ENCODE measurements at places on chromosomes 2 and 18.

- DNase-seq = no peak
Measured at GRCh38 chr2:188130317-188130716, 161.4 kb upstream of the GULP1 start.

GRCh38 chr2:28322456-28322855 is 70.2 kb upstream of the FOSL2 start:
- no peak for DNase-seq

- DNase-seq = no peak
Measured at GRCh38 chr2:105418522-105418921, 19.7 kb upstream of the FHL2 start.

- DNase-seq = no peak
Measured at GRCh38 chr2:54772110-54772509, 48.6 kb downstream of the EML6 start.

DNA sequence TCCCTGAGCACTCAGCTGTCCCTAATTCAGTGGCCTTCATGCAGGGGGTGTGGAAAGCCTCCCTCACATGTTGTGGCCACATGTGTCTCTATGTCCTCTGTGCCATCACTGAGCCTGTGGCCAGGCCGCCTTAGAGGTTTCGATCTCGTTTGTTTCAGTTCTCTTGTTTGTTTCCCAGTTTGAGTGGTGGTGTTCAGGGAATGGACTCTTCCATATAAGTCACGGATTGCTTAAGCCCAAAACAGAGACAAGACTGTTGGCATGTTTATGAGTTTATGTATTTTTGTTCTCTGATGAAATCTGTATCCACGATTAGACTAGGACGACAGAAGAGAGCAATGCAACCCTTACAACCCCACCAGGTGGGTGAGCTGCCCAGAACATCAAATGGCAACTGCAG is 134.5 kb downstream of the CCBE1 start:
- DNase-seq = no peak

DNA sequence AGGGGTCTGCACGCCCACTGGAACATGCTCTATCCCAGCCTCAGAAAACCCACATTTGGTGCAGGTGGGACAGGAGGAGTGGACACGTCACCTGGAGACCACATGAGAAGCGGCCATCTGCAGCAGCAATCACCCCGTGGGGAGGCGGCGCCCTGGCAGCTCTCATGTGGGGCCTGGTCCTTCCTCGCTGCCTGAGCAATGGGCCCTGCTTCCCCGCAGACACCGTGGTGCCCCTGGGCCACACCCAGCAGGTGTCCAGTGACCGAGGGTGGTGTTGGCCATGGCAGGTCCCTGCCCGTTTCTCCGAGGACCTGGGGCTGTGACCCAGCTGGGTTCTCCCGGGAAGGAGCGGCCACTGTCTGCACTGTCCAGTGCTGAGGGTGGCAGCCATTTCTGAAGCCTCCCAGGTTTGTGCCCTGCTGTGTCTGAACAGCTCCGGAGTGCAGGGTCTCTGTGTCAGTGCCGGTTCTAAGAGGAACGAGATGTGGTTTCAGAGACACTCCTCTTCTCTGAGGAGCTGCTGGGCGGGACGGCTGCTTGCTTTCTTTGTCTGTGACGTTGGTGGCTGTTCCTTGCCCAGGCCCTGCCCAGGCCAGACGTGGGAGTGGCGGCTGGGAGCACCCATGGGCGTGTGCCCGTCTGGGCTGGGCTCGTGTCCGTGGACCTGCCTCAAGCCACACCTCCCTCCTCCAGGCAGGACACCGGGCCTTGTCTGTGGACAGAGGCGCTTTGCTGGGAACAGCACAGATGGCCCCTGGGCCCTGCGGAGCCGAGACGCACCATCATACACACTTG is 44.8 kb downstream of the NFATC1 start:
- no peak for DNase-seq

DNA sequence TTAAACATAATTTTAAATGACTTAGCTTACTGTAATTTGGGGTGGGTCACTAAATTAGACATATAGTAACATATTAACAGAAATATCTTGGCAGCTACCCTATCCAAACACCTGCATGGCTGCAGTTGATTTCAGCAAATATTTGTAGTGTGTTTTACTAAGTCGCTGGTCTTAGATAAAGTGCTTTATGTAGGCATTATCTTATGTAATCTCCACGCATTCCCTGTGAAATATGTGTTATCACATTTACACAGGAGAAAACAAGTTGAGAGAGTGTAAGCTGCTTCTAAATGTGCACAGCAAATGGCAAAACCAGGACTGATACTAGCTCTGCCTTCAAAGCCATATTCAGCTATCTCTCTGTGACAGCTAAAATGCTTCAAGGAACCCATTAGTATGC is 72.0 kb downstream of the NYAP2 start:
- DNase-seq = no peak

- no peak for DNase-seq
Measured at GRCh38 chr18:58668211-58668610, 3.1 kb upstream of the MALT1 start.

DNA sequence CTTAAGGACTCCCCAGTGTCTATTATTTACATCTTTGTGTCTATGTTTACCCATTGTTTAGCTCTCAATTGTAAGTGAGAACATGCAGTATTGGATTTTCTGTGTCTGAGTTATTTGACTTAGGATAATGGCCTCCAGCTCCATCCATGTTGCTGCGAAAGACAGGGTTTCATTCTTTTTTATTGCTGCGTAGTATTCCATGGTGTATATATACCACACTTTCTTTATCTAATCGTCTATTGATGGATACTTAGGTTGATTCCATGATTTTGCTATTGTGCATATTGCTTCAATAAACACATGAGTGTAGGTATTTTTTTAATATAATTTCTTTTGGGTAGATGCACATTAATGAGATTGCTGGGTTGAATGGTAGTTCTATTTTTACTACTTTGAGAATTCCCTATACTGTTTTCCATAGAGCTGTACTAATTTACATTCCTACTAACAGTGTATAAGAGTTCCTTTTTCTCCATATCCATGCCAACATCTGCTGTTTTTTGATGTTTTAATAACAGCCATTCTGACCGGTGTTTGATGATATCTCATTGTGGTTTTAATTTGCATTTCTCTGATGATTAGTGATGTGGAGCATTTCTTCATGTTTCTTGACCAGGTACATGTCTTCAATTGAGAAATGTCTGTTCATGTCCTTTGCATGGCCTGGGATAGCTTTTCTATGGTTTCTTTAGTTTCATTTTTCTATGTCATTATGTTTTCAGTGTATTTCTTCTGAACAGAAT is 21.8 kb downstream of the MTCL1 start:
- DNase-seq = no peak

DNA sequence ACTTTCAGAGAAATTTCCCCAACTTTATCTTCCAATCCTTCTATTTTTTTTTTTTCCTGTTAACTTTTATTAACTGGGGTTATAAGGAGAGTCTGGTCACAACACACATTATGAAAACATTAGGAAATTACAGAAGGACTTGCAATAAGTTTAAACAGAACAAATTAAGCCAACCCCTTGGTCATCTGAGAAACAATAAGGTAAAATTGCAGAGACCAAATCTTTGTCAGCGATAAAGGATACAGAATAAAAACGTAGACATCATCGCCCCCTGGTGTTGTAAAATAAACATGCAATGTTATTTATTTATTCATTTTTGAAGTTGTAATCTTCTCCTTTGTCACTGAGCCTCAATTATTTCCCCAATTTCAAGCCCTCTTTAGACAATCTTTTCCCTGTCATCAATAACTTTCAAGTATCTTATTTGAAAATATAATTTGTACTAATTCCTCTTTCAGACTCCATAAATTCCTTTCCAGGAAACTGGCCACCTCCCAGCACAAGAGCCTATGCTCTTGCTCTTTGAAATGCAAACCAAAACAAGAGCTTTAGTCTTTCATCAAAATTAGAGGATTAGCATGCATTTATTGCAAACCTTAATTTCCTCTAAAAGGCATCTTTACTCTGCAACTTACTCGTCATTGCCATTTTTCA is 19.5 kb downstream of the G6PC2 start:
- DNase-seq = peak; percentile 66

- no peak for DNase-seq
Measured at GRCh38 chr2:210252699-210253606, 27.7 kb upstream of the ACADL start.

GRCh38 chr2:74001781-74002504 is 17.2 kb downstream of the TET3 start:
- no peak for DNase-seq

GRCh38 chr2:191677646-191678436 is at the start of gene NABP1:
Gene NABP1, plus strand, starts transcription at chr2:191678136. Its CDS starts 479 bp downstream, at chr2:191678615.
- peak; percentile 99 for DNase-seq

DNA sequence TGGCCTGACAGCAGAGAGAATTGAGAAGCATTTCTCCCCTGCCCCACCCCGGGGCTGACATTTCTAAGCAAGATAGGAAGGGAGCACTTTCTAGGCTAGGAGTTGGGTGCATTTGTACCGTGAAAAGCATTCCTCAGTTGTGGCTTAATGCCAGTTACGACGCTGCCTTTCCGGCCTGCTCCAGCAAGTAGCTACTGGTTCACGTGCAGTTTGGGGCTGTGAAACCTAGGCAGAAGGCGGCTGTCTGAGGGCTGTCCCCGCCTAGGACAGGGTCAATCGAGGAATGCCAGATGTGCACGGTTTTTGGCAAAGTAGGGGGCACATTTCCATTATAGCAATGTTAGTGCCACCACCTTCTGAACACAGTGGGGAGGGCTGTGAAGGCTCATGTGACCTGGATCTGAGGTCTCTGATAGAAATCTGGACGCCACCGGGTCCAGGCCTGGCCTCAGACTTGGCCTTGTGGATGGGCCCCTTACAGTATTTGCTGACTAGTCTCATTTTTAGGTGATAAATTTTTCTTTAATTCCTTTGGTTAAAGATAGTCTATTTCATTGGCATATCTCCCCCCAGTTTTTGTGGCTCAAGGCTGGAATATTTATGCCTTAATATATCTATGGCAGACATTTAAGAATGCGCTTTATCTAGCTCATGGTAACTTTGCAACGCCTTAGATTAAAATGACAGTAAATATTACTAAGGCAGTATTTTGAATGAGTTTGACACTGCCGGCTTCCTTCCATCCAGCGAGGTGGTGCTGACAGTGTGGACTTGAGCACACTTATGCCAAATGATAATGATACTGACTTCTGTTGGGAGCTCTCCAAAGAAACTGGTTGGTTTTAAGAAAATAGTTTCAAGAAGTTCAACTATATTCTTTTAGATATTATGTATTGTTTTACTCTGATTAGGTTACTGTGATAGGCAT is 78.7 kb downstream of the LPIN1 start:
- peak; percentile 46 for DNase-seq

- DNase-seq = no peak
Measured at GRCh38 chr18:70397259-70397925, 108.5 kb downstream of the SOCS6 start.

- DNase-seq = peak; percentile 1
Measured at GRCh38 chr18:38940863-38941531, 1375.4 kb upstream of the CELF4 start.

- DNase-seq = no peak
Measured at GRCh38 chr2:57726294-57726693, 320.3 kb upstream of the VRK2 start.

DNA sequence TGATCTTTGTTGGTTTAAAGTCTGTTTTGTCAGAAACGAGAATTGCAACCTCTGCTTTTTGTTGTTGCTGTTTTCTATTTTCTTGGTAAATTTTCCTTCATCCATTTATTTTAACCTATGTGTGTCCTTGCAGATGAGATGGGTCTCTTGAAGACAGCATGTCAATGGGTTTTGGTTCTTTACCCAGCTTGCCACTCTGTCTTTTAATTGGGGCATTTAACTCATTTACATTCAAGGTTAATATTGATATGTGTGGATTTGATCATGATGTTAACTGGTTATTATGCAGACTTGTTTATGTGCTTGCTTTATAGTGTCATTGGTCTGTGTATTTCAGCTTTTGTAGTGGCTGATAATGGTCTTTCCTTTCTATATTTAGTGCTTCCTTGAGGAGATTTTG is 327.9 kb upstream of the SYT4 start:
- DNase-seq = no peak

DNA sequence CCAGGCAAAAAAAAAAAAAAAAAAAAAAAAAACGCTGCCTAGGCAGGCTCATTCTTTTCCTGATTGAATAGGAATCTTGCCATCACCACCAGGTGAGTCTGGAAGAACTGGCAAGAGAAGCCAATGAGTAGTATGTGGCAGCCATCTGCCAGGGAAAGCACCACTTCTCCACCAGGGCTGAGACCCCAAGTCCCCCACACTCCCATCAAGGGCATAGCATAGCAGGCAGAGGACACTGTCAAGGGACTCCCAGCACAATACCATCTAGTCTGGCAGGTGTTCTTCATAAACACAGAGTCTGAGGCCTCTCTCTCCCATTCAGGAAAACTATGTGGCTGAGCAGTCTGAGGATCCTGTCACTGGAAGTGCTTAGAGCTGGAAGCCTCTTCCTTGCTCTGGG is 538.1 kb upstream of the DSEL start:
- DNase-seq = no peak

GRCh38 chr18:29104227-29104626 is 927.3 kb upstream of the CDH2 start:
- DNase-seq = no peak

DNA sequence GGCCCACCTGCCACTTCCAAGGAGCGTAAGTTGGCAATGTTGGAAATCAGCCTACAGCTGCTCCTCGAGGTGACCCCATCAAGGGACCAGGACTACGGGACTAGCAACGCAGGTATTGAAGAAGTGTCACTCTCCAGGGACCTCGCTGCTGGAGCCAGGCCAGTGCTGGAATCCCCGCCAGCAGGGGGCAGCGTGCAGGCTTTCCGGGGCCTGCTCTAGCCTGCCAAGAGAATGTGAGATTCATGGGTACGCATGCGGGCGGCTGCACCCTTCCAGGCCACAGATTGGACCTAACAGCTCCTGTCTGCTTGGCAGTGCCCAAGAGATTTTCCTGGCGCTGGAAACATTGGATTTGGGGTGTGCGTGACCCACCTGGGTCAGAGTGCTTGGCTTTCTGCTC is 182.8 kb upstream of the RAB12 start:
- no peak for DNase-seq

GRCh38 chr18:31624892-31625640 is 33.4 kb downstream of the TTR start:
- DNase-seq = no peak

- DNase-seq = no peak
Measured at GRCh38 chr2:172516299-172516698, 39.6 kb upstream of the PDK1 start.

GRCh38 chr2:233833345-233833744 is 21.0 kb downstream of the HJURP start:
- peak; percentile 58 for DNase-seq

- no peak for DNase-seq
Measured at GRCh38 chr2:215764441-215765048, 248.8 kb downstream of the MREG start.
